ENCODE measurements at places on chromosomes 12 and 14.

- no peak for DNase-seq
Measured at GRCh38 chr12:47900131-47901062, 4.4 kb downstream of the VDR start.

- DNase-seq: no peak
Measured at GRCh38 chr14:100780246-100780645, 45.7 kb upstream of the MEG3 start.

GRCh38 chr12:115709540-115710011 lies 567.9 kb downstream of the MED13L start:
- DNase-seq: no peak

- DNase-seq: no peak
Measured at GRCh38 chr12:22046968-22047390, 961 bp downstream of the CMAS start.

Data from CD4-positive, alpha-beta T cell (primary cell).